Stimulated activated naive CD4-positive, alpha-beta T cell (primary cell): ENCODE measurements at places on chromosomes 3 and 15.

GRCh38 chr15:65085207-65085753 is 8.7 kb downstream of the KBTBD13 start:
- no peak for DNase-seq

GRCh38 chr3:188060840-188061544 is 93.0 kb upstream of the LPP start:
- peak; percentile 15 for DNase-seq

GRCh38 chr3:170324962-170325361 is 32.6 kb upstream of the SKIL start:
- no peak for DNase-seq

- no peak for DNase-seq
Measured at GRCh38 chr3:14803981-14804834, 14.6 kb upstream of the FGD5 start.

DNA sequence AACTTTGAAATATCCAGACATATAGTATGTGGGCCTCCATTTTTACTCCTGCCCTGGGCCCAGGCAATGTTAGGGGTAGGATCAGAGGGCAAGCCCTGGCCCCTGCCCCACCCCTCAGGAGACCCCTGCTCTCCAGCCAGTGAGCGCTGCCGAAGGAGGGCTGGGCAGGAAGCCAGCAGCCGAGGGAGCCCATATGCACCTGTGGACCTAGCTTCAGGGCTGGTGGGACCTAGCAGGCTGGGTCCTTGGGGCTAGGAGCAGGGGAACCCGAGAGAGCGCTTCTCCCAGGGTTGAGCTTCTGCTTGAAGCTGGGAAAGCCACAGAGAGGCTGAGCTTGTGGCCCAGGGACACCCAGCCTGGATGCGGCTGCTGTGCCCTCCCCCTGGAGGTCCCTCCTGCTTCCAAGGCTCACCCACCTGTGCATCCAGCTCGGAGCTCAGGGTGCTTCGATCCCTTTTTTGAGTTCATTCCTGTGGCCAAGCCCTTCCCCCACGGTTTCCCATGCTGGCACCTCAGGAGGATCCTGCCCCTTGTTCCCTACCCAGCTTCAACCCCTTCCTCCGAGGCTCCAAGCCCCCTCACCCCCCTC is 21.0 kb upstream of the CYP11A1 start:
- DNase-seq, result no peak

DNA sequence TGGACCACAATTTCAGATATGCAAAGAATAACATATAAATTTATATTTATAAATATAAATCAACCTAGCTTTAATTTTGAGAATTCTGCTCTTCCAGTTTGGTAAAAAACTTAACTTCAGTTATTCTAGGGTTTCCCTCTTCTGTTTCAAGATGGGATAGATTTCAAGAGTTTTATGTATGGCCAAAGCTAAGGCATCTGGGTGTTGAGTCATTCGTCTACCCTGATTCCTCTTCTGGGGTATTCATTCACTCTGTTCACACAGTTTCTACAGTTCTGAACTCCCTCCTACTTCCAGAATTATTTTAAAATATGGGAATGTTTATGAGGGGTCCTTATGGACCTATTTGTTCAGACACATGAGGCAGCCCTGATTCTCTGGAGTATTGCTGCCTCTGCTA is 4.2 kb upstream of the FGF7 start:
- no peak for DNase-seq

DNA sequence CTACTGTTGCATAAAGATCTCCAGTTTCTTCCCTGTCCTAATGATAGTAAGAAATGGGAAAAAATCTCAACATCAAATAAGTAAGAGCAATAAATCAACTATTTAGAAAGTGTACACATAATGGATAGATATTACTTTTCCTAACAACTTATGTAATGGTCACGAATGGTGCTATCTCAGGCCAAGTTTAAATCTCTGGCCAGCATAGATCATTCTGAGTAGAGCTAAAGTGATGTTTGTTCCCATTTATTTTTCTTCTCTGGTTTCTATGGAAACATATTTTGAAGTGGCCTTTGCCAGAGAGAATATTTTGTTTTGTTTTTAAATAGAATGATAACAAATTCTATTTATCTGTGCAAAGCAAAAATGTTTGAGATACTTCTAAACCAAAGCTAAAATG is 249.7 kb upstream of the TTC14 start:
- no peak for DNase-seq

GRCh38 chr15:45134682-45135604 is 5.1 kb downstream of the DUOX1 start:
- no peak for DNase-seq

GRCh38 chr15:80010131-80010673 is 39.2 kb upstream of the BCL2A1 start:
- DNase-seq, result no peak

GRCh38 chr3:169389211-169389924 is 274.1 kb downstream of the MECOM start:
- no peak for DNase-seq

GRCh38 chr15:82128401-82129148 is 82.8 kb upstream of the MEX3B start:
- no peak for DNase-seq

GRCh38 chr3:123138839-123139444 is 62.8 kb upstream of the SEC22A start:
- no peak for DNase-seq

DNA sequence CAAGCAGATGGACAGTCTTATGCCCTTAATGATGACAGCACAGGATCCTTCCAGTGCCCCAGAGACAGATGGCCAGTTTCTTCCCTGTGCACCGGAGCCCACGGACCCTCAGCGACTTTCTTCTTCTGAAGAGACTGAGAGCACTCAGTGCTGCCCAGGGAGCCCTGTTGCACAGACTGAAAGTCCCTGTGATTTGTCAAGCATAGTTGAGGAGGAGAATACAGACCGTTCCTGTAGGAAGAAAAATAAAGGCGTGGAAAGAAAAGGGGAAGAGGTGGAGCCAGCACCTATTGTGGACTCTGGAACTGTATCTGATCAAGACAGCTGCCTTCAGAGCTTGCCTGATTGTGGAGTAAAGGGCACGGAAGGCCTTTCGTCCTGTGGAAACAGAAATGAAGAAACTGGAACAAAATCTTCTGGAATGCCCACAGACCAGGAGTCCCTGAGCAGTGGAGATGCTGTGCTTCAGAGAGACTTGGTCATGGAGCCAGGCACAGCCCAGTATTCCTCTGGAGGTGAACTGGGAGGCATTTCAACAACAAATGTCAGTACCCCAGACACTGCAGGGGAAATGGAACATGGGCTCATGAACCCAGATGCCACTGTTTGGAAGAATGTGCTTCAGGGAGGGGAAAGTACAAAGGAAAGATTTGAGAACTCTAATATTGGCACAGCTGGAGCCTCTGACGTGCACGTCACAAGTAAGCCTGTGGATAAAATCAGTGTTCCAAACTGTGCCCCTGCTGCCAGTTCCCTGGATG is 198.7 kb downstream of the AKAP13 start:
- no peak for DNase-seq

DNA sequence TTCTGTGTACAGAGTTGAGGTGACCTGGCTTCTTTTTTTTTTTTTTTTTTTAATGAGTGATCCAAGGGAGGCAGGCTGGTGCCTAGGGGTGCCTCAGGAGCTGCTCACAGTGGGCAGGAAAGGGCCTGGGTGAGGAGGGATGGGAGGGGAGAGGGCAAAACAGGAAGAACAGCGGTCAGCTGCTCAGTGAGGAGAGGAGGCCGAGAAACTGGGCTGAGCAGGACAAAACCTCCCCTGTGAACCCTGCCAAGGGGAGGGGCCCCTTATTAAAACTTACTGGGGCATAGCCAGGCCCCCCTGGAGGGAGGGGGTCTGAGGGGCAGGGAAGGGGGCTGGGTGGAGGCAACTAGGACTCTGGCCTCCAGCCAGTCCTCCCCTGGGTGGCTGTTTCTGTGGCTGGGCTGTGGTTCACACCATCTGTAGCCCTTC is 3.5 kb downstream of the PLEKHO2 start:
- DNase-seq, result no peak

GRCh38 chr15:96700555-96700954 is 370.1 kb downstream of the NR2F2 start:
- DNase-seq, result no peak

GRCh38 chr3:127385540-127385870 is 97.7 kb upstream of the PRR20G start:
- no peak for DNase-seq

DNA sequence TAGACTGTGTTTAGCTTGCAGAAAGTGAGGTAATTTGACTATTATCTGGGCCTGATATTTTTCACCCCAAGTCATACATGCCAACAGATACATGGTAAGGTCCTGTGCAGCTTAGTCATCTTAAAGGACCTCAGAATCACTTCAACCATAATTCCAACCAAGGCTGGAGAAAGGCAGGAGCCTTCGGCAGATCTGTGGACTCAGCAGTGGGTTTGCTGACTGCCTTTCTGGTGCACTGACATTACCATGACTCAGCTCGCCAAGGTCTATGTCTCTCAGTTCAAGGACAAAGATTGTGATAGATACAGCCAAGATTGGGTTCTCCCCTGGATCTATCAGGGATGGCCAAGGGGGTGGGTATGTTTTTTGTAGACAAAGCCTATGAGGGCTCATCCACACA is 32.7 kb downstream of the LYZL4 start:
- no peak for DNase-seq

- DNase-seq, result no peak
Measured at GRCh38 chr15:44216958-44217357, 21.9 kb upstream of the FRMD5 start.

GRCh38 chr15:22936577-22937472 is 43.3 kb downstream of the CYFIP1 start:
- no peak for DNase-seq

DNA sequence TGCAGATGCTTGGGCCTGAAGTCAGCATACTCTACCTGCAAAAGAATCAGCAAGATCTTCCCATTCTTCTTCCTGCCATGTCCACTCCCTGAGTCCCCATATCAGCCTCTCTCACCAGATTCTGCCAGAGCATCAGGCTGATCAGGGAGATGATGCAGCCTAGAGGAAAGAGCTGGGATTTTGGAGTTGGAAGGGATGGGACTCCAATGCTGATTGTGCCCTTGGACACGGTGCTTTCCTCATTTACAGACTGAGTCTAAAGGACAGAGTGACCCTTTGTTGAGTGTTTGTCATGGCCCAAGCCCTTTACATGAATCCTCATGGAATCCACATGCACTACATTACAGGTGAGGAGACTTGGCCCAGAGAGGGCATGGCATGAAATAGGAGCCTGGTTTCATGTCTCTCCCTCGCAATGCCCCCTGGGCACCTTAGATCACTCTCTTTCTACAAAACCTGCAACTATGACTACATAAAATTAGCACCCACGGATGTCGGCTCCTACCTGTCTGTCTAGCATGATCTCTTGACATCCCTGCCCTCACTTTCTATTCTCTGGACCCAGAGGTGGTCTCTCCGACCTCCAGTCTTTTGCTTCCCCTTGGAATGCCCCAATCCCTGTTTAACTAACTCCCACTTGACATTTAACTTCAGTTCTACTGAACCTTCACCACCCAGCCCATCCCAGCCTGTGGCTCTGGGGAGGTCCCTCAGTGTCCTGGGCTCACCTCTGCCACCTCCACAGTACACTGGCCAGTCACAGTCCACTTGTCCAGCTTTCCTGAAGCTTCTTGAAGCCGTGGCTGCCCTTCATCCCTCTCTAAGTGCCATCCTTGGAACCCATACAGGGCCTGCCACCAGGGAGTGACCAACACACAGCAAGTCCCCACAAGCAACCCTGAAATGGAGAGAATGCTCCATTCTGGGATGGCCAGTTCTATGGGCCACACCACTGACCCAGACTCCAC is 173.5 kb downstream of the ABHD5 start:
- no peak for DNase-seq

DNA sequence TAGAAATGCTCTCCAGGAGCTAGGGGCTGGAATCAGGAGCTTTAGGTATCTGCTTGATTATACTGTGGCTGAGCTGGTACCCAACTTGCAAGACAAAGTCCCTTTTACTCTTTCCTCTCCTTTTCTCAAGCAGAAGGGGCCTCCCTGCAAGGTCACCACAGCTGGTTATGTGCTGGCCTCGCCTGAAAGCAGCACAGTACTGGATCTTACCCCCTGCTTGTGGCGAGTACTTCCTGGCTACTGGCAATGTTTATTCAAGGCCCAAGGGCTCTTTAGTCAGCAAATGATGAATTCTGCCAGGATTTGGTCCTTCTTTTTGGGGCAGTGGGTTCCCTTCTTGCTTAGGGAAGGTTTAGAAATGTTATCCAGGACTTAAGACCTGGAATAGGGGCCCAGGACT is 234.6 kb downstream of the RAP2B start:
- DNase-seq, result no peak

- DNase-seq, result no peak
Measured at GRCh38 chr3:21158861-21159542, 592.0 kb downstream of the ZNF385D start.

DNA sequence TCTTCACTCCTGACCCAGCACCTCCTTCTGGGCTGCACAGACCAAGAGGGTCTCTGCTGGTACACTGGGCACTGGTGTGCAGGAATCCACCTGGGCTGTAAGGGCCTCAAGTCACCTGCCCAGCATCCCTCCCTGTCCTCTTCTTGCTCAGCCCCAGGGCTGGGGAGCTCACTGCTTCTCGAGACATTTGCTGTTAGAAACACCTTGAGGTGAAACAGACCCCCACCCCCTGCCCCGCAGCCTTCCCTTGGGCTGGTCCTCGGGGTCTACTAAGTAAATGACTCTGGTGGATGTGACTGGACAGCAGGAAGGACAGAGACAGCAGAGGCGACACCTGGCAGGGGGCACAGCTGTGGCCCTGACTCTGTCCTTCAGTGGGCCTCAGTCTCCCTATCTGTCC is 29.1 kb downstream of the LOXL1 start:
- DNase-seq, result no peak

DNA sequence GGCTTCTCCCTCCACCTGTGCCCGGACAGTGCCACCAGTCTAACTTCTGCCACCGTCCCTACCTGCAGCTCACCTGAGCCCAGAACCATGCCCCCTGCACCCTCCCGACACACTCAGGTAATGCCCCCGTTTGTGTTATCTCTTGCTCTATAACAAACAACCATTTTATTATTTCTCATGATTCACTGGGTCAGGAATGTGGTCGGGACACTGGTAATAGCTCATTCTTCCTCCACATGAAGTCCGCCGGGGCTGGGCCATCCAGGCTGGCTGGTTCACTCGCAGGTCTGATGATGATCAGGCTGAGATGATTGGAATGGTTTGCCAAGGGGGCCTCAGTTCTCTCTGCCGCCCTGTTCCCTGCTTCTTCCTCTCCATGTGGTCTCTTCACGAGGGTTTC is 20.3 kb upstream of the NR2E3 start:
- DNase-seq, result no peak

GRCh38 chr15:90154861-90155626 is 46.1 kb upstream of the SEMA4B start:
- DNase-seq, result no peak
